Substantia nigra (tissue), 51 donors: ENCODE measurements at places on chromosomes 2 and 18.

DNA sequence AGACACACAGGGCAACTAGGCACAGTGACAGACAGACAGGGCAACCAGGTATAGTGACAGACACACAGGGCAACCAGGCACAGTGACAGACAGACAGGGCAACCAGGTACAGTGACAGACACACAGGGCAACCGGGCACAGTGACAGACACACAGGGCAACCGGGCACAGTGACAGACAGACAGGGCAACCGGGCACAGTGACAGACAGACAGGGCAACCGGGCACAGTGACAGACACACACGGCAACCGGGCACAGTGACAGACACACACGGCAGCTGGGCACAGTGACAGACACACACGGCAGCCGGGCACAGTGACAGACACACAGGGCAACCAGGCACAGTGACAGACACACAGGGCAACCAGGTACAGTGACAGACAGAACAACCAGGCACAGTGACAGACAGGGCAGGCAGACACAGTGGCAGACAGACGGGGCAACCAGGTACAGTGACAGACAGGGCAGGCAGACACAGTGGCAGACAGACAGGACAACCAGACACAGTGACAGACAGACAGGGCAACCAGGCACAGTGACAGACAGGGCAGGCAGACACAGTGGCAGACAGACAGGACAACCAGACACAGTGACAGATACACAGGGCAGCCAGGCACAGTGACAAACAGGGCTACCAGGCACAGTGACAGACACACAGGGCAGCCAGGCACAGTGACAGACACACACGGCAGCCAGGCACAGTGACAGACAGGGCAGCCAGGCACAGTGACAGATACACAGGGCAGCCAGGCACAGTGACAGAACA, 64.7 kb upstream of the RAB6C start:
- no peak for DNase-seq

DNA sequence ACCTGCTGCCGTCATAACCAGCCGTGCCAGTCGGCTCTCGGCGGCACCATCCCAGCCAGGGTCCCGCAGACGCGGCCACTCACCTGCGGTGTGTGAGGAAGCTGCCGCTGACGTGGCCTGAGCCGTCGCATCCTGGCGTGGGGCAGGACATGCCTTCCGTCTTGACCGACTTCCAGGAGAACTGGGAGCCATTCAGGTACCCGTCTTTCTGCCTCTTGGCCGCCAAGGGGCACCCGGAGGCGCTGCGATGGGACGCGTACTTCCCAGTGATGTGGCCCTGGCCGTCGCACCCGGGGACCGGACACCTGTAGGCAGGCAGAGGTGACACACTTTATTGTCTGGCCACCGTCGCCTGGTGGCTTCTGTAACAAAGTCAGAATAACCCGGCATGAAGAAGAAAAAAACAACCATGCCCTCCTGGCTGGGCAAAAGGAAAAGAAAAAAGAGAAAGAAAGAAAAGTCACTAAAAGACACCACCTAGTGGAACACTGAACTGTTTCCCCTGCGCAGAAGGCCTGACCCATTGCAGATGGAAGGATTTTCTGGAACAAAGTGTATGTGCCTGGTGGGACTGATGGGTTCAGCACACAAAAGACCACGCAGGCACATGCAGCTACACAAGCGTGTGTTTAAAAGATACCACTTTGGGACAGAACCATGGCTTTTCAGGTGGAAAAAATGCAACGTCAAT, 94.9 kb upstream of the PXDN start:
- no peak for DNase-seq

- no peak for DNase-seq
Measured at GRCh38 chr18:939958-940357, 35.3 kb downstream of the ADCYAP1 start.

- DNase-seq: no peak
Measured at GRCh38 chr2:239940861-239941570, 84.1 kb downstream of the NDUFA10 start.

DNA sequence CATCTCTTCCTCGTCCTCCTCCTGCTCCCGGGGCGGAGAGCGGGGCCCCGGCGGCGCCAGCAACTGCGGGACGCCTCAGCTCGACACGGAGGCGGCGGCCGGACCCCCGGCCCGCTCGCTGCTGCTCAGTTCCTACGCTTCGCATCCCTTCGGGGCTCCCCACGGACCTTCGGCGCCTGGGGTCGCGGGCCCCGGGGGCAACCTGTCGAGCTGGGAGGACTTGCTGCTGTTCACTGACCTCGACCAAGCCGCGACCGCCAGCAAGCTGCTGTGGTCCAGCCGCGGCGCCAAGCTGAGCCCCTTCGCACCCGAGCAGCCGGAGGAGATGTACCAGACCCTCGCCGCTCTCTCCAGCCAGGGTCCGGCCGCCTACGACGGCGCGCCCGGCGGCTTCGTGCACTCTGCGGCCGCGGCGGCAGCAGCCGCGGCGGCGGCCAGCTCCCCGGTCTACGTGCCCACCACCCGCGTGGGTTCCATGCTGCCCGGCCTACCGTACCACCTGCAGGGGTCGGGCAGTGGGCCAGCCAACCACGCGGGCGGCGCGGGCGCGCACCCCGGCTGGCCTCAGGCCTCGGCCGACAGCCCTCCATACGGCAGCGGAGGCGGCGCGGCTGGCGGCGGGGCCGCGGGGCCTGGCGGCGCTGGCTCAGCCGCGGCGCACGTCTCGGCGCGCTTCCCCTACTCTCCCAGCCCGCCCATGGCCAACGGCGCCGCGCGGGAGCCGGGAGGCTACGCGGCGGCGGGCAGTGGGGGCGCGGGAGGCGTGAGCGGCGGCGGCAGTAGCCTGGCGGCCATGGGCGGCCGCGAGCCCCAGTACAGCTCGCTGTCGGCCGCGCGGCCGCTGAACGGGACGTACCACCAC, 2.1 kb downstream of the GATA6 start:
- DNase-seq: no peak

DNA sequence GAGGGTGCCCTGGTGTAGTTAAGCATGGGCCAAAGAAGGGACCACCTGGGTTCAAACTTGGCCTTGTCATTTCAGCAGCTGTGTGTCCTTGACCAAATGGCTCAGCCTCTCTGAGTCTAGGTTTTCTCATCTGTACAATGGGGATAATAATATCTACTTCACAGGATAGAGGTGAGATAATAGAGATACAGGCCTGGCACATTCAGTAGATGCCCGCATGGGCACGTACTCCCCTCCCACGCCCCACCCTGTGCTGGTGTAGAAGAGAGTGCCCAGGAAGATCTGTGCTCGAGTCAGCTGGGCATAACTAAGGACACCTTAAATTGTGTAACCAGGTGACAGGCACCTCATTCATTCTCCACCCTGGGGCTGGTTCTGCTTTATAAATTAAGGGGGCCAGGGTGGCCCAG, 8.4 kb upstream of the TMEM185B start:
- no peak for DNase-seq

GRCh38 chr2:120020554-120020953, 7.7 kb downstream of the EPB41L5 start:
- DNase-seq: no peak

DNA sequence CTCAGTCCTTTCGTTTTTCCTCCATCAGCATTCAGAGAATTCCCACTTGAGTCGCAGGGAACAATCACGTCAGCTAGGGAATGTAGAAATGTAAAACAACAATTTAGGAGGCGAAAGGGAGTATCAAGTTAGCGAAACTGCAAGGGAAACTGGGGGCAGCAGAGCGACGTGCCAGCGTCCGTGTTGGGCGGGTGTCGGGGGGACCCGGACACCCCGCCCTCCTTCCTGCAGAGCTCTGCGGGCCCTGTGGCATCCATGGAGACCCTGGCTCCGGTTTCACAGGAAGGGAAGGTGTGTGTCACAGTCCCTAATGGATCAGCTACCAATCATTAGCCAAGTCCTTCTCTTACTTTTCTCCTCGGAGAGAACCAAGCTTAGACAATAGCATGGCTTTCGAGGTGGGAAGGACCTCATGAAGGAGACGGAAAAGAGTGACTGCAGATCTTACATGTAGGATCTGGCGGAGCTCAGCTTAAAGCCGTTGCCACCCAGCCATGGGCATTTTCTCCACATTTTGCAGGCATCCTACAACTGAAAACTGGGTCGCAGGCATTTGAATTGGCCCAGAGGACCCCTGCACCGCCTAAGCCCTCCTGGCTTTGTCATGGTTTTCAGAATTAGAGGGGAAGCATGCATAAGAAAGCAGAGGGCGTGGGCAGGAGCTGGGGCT, 33.7 kb downstream of the SOX11 start:
- no peak for DNase-seq

DNA sequence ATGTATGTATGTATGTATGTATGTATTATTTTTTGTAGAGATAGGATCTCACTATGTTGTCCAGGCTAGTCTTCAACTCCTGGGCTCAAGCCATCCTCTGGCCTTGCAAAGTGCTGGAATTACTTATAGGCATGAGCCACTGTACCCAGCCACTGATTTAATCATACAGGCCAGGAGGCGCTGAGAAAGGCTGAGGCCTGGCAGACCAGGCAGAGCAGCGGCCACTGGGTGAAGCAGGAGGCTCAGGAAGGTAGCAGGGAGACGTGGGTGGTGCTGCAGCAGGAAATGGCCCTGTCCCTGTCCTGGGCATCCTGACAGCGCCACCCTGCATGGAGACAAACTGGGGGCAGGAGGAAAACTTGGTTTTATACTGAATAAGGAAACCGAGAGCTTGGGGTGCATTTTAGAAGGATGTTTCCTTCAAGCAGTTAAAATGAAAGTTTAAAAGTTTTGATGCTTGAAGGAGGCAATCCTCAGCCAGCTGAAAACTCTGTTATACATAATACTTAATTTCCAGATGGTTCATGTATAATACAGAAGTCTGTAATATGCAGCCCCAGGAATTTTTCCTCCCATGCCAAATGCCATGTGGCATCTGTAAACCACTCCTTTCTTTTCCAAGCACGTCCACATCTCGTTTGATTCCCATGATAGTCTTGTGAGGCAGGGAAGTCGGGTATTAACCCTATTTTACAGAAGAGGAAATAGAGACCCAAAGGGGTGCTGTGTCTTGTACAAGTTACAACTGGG, 182.4 kb downstream of the CELF4 start:
- no peak for DNase-seq

DNA sequence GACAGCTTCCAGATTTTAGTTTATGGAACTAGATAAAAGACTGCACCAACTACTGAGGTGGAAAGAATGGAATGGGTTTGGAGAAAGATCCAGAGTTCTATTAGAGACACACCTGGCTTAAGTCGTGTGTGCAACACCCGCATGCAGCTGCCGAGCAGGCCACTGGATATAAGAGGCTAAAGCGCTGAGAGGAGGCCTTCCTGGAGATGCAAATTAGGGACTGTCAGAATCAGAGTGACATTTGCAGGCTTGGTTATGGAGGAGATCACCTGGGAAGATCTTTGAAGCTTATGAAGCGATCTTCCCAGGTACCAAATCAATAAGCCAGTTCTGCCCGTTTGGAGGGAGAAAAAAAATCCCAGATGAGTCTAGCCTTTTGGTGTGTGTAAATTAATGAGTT, 30.4 kb upstream of the KLHL29 start:
- DNase-seq: no peak

GRCh38 chr18:50578030-50578429, 18.1 kb downstream of the MAPK4 start:
- DNase-seq: no peak

DNA sequence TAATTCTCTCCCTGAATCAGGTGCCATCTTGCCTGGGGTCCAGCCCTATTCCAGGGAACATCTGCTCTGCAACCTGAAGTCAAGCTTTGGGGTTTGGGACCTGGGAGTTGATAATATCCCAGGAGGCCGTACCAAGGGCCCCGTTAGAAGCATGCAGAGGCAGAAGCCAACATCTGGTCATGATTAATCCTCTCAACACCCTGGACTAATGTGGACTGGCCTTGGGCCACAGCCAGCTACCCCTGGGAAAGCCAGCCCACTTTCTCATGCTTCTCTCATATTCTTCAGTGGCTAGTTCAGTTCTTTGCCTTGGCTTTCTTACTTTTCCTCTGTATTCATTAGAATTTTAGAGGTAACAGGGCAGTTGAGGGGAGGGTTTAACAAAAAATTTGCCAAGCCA, 515.6 kb upstream of the NRP2 start:
- no peak for DNase-seq

DNA sequence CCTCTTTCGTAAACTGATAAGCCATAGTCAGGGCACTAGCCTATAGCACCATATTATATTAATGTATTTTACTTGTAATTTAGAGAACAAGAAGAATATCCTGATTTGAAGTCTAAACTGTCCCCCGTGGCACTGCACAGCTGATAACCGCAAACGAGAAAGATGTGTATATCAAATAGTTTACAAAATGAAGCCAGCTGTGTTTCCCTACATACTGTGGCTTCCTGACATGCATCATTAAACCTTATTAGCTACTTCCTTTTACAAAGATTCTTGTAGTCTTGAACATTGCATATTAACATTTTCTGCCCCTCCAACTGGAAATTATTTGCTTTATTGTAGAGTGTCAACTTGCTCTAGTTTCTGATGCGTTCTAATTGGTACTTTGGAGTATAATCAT, 153.5 kb upstream of the NFATC1 start:
- no peak for DNase-seq

DNA sequence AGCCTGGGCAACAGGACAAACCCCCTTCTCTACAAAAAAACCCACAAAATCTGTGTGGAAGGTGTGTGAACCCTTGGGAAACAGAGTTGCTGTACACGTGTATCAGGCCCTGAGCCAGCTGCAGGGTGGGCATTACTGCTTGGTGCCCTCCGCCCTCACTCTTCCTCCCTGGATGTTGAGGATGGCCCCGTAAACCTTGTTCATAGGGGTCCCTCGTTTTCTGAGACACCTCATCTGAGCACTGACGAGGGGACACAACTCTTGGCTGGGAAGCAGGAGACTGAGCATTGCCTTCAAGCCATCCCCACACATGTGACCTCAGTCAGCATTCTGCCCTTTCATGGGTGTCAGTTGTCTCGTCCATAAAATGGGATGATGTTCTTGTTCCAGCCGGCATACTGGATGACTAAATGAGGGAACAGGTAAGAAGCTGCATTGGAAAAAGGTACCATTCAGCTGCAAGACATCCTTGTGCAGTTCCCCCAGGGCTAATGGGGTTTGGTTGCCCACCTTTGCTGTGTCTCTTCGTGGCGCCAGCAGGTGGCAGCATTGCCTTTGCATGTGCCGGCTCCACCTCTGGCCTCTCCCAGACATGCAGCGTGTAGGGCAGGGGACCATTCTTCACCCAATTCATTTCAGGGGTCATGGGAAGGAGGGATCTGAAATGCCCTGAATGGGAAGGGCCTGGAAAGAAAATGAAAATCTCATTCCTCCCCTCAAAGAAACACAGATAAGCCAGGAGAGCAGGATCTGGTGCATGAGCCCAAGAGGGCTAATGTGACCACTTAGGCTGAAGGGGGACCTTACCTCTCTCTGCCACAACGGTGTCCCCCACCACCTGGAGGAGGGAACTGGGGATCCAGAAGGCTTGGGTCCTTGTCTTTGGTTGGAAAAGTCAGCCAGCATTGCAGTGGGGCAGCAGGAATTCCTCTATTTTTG, 36.4 kb upstream of the HAAO start:
- peak; percentile 66 for DNase-seq
